ENCODE measurements at places on chromosomes 6 and 20.

DNA sequence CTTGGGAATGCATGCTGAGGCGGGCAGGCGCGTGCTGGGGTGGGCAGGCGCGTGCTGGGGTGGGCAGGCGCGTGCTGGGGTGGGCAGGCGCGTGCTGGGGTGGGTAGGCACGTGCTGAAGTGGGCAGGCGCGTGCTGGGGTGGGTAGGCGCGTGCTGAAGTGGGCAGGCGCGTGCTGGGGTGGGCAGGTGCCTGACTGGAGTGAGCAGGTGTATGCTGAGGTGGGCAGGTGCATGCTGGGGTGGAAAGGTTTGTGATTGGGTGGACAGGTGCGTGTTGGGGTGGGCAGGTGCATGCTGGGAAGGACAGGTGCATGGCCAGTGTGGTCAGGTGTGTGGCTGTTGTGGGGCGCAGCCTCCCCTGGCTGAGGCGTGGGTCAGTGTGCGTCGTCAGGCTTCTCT is 404.1 kb downstream of the CDH4 start:
- DNase-seq = no peak

DNA sequence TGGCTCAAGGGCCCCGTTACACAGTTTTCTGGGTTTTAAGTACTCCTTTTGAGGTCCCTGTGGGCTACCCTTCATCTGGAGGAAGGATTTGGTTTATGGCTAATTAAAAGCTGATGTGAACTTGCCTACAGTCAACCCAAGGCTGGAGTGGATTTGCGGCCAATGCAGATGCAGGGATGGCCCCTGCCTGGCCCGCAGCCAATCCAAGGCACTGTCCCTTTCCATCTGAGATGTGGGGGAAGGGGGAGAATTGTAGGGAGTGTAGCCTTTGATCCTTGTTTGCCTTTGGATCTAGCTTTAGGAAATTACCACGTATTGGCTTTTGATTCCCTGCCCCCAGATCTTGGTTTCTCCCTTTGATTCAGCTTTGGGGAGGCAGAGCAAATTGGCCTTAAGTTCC is 128.0 kb upstream of the GGTLC1 start:
- DNase-seq = no peak

DNA sequence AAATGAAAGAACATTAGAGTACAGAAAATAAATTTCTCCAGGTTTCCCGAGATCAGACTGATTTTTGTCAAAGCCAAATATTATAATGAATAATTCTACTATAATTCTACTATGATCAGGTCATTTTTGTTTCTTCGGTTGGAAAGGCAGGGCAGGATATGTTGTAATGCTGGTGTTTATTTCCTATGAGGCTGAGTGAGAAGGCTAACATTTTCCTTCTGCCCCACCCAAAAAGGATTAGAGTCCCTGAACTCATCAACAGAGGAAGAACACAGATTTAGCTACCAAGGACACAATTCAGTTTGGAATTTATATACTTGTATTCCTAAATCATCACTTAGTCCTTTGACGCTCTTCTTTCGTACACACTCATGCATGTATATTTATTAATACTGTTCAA is 318.9 kb downstream of the SYNE1 start:
- no peak for DNase-seq

GRCh38 chr6:132005178-132005577 is 54.0 kb upstream of the CCN2 start:
- DNase-seq = no peak

- DNase-seq = no peak
Measured at GRCh38 chr6:131231891-131232290, 96.6 kb downstream of the AKAP7 start.

GRCh38 chr6:91678679-91679446 is 1092.0 kb upstream of the MAP3K7 start:
- no peak for DNase-seq

GRCh38 chr20:50426866-50427718 is 83.1 kb upstream of the PTPN1 start:
- DNase-seq = no peak

DNA sequence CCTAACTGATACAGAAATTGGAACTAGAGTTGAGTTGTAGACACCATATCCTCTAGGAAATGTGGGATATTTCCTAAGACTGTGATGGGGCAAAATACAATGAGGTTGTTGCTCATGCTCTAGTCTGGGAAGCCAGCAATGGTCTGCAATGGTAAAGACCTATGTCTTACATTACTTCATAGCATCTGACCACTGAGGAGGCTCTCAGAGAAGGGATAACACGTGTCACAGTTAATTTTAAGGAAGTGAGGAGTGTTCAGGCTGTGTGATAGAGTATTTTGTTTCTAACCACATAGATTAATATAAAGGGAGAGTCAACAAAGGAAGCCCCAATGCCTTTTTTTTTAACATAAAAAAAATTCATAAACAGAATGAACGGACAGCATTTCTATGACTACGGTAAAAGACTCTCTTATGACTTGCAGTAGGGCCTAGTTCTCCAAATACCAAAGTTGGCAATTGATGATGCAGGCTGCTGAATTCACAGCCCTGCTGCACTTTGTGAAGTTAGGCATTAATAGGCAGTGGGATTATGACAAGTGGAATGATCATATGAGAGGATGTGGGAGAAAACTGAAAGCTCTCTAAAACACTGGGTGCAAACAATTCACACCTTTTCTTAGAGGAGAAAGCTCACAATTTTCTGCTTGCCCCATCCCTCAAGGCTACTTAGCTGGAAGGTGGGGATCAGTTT is 13.7 kb downstream of the KCNS1 start:
- no peak for DNase-seq

- DNase-seq = no peak
Measured at GRCh38 chr6:130337534-130337933, 28.3 kb upstream of the TMEM200A start.

GRCh38 chr6:154236646-154237301 is 119.8 kb downstream of the IPCEF1 start:
- DNase-seq = no peak

DNA sequence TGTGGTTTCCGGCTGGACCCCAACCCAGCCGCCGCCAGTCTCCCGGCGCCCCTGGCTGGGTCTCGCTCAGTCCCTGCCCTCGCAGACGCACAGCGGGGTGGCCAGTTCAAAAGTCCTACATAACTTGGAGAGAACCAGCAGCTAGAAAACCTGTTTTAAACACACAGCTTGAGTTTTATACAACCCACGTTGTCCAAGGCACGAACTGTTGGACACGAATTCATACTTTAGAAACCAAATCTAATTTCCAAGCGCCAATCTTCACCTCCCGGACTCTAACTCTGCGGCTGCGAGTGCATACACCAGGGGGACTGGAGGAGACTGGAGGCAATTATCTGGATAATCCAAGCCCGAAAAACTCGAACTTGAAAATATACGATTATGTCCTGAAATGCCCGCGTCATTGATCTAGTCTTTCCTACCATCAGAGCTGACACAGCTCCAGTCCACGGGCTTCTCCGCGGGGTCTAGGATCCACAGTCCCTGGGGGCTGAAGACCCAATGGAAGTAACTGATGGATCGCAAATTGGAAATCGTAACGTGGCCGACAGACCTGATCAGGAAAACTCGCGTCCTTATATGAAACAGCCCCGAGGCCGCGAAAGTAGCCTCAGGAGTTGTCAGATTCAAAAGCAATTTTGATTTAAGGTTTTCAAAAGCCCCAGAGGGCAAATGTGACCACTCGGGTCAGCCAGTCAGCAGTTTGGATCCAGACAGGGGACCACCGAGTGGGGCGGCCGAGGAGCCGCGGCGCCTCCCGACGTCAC is 843 bp upstream of the HEY2 start:
- DNase-seq = no peak

GRCh38 chr20:63950701-63951397 is 5.4 kb downstream of the UCKL1 start:
- no peak for DNase-seq

DNA sequence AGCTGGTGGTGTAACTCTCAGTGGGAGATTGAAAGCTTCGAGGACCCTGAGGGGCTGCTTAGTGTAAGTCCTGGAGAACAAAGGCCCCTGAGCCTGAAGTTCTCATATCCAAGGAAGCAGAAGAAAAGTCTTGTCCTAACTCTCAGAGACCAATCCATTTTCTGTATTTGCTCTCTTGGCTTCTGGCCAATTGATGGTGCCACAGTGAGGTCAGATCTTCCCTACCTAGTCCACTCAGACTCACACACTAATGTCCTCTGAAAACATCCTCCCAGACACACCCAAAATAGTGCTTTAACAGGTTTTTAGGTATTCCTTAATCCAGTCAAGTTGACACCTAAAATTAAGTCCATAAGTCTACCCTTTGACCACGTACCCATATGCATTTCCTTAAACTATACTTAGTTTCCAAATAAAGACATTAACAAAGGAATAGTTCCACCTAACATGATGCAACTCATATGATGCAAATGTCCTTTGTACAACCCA is 29.4 kb downstream of the ZNF292 start:
- no peak for DNase-seq

DNA sequence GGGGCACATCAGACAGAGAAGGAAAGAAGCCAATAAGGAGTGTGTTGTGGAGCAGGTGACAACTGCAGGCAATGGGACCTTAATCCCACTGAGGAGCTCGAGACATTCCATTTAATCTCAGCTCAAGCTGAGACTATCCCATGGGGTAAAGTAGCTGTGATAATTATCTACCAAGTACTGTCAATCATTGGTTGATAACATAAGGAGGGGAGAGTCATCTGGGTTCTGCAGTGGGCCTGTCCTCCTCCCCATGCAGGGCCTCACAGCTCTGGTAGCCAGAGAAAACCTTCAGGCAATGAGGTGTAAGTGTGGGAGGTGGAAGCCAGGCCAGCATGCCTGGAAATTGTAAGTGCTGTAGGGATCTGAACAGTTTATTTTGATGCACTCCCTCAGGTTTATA is 375.0 kb upstream of the ARID1B start:
- no peak for DNase-seq

- no peak for DNase-seq
Measured at GRCh38 chr6:34241351-34242215, 4.9 kb downstream of the HMGA1 start.

- no peak for DNase-seq
Measured at GRCh38 chr6:150177952-150178520, 35.2 kb downstream of the PPP1R14C start.

- DNase-seq = no peak
Measured at GRCh38 chr6:167317172-167317571, 7.7 kb upstream of the TTLL2 start.

All from stimulated activated CD4-positive, alpha-beta T cell treated with anti-CD3 and anti-CD28 coated beads, Interleukin-1b, Interleukin-23, amount 100 ng/mL, for 48 hours (primary cell).